Activated naive CD4-positive, alpha-beta T cell (primary cell): ENCODE measurements at places on chromosomes 7 and 10.
A peak's percentile ranks its signal among the peaks of the same experiment; 100 is the strongest.

DNA sequence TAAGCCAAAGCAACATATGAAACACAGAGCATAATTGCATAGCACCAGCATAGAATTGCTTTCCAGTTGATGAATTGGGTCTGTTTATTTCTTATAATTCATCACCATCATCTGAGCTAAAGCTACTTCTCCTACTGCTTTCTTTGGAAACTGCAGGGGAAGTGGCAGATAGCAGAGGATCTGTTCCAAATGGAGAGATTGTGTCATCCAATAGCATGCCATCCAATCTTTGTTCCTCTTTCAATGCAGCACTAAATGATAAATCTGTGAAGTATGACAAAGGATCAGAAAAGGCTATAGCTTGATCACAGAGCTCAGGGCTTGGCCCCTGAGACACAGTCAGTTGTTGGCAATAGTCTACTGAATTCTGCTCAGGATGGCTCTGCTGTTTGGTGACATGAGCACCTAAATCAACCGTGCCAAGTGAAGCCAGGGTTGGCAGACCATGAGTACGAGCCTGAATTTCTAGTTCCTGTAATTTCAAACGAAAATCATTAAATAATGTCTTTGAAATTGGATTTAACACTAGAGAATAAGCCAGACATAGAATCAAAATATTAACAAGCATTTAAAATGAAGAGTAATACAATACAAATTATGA is 90.0 kb downstream of the TFEC start:
- no peak for DNase-seq

DNA sequence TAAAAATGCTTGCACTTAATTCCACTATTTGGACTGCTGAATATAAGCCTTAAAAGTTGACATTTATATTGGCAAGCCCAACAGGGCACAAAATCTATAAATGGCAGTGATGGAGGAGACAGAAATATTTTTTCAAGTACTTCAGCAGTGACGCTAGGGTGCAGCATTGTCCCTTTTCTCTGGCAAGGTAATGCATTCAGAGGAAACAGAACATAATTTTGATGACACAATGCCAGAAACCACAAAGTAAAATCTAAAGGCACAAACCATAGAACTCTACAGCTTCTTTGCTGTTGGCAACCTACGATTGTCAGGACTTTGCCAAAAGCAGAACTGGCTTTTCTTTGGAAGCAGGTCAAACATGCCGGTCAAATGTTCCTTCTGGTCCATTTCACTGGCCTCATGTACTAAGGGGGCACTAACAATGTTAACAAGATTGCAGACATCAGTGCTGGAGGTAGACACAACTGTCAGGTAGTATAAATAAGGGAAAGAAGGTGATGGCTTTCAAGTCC is 30.9 kb upstream of the FAM133B start:
- peak; percentile 36 for DNase-seq

- no peak for DNase-seq
These were observed 10.2 kb upstream of the MACC1 start for GRCh38 chr7:20227291-20227795.

GRCh38 chr10:677750-678661 is 11.5 kb downstream of the DIP2C start:
- no peak for DNase-seq

DNA sequence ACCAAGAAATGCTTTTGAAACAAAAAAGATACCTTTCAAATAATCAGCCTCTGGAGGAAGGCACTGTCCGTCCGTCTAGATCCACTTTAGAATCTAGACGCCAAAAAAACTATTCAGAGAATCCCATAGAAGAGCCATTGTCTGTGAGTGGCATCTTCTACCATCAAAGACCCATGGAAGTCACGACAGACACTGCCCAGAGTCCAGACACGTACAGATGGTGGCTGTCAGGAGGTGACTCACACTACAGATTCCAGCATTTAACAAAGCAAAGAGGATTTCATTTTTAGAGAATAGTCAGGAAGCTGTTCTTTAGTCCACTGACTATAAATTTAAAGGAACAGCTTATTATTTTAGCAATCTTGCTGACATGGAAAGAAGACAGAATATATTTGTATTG is 11.7 kb downstream of the C1QL3 start:
- no peak for DNase-seq

DNA sequence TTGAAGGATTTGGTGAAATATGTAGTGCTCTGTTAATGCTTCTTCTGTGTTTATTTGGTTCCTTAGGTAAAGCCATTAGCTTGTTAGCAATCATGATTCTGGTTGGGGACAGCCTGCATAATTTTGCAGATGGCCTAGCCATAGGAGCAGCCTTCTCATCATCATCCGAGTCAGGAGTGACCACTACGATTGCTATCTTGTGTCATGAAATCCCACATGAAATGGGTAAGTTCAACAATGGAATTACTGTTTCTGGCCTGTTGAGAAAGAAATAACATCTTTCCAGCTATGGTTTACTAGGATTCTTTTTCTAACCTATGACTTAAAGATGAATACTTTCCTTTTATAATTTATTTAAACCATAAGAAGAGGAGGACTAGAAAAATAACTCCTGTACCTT is 48.9 kb downstream of the SLC39A12 start:
- DNase-seq: no peak

- DNase-seq: no peak
These were observed 41.1 kb downstream of the CPVL start for GRCh38 chr7:29105191-29105590.

DNA sequence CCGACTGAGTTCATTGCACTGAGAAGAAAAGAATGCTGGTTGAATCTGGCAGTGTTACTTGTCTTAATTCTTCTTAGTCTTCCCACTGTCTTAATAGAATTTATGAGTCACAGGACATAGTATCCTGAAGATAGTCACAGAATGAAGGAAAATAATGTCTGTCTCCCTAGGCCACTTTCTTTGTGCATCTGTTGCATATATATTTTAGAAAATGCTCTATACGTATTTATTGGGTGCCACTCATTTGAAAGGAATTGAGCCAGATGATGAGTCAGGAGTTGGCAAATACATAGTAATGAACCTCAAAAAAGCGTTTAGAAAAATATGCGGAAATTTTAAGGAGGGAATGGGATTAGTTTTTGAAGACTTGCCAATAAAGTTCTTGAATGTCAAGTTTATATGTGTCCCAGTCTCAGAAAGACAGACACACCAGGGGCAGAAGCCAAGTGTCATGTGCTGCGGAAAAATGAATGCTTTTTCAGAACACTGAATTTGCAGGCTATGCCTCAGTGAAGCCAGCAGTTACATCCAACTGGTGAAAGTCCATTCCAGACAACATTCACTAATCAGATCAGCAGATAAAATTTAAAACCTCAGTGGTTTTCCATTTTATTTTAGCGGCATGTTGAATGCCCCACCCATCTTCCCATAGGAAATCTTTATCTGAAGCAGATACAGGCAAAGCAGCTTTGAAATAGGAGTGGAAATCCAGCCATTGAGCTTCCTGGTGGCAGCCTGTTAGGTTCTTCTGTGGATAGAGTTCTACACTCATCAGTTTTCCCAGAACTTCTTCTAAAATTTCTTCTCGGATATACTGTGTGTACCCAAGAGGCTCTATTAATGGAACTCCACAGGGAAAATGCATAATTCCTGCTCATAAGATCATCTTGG is 308.4 kb downstream of the BICC1 start:
- no peak for DNase-seq

- no peak for DNase-seq
These were observed 76.7 kb downstream of the SFMBT2 start for GRCh38 chr10:7333961-7334641.

DNA sequence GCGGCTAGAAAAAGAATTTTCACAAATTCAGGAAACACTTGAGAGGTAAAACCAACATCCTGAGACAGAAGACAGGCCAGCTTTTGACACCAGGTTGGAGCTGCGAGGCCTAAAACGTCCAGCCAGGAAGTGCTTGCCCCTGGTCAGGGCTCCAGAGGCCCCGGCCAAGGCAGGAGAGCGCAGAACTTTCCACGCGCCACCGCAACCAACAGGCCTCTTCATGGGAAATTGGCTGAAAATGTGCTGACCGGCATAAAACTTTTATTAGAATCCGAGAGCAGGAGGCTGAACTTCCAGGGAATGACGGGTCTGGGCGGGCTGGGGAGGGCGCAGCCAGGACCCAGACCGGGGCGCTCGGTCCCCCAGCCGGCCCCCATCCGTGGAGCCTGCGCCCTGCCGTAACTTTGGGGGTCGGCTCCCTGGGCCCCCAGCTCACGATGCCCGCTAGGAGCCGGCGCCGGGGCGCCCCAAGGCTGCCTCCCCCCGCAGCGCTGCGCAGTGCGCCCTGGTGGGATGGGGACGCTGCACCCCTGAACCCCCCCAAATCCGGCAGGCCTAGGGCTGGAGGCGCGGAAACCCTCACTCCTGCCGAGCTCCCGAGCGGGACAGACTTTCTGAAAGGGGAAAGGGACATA is 414.0 kb upstream of the MKI67 start:
- DNase-seq: no peak

- DNase-seq: no peak
These were observed 305.4 kb upstream of the PODXL start for GRCh38 chr7:131861620-131862346.

DNA sequence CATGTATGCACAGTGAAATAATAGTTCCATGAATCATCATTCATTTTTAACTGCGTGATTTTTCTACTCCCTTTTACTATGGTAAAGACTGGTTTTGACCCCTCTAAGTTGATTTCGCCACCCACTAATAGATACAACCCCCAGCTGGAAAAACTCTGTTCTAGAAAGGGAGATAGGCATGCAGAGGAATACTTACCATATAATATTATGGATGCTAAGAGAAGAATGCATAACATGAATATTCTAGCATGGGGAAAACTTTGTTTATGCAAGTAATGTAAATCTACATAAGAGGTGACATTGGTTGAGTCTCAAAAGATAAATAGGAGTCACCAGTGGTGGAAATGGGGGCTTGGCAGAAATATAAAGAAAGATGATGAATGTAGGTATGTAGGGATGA is 97.3 kb upstream of the MBL2 start:
- DNase-seq: no peak

DNA sequence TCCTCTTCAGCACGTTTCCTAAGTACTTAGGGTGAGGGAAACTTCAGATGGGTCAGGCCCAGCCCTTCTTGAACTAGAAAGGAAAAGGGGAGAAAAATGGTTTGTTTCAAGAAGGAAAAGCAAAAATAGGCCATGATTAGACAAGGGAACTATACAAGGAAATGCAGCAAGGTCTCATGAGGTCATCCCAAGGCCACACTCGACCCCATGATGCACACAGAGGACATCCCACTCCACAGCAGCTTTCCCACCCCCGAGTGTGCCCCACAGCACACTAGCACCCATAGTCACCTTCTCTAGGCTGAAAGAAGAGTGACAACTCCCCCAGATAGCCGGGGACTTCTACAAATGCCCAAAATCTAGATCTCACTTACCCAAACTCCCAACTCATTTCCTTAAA is 173.4 kb downstream of the FAM107B start:
- DNase-seq: no peak

- no peak for DNase-seq
These were observed 292.6 kb upstream of the MGMT start for GRCh38 chr10:129174232-129175014.

DNA sequence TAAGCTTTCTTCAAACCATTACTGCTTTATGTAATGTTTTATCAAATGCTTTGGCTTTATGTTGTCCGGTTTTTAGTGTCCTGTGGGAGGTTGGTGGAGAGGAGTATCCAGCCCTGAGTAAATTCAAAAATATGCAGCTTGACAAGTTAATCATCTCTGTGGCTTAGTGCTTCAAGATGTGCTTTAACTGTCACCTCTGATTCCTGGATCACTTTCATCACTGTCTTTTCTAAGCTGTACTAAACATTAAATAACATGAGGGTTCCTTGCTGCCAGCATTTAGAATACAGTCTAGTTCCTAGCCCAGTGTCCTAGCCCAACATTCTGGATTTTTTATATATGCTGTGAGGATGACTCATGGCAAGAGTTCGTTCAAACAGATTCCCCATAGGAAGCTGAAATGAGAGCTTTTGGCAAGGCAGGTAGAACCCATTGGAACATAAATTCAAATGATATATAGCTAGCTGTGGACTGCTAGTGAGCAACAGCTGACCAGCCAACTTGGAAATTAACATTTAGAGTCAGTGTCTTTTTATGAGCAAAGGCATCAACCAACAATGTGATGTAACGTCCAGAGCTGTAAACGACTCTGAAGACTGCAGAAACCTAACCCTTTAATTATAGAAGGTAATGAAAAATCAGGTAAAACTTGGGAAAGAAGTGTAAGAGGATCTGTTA is 80.6 kb upstream of the OIT3 start:
- DNase-seq: no peak

GRCh38 chr7:73704640-73705550 is 14.6 kb downstream of the STX1A start:
- no peak for DNase-seq

GRCh38 chr10:55989188-55989587 is 371.9 kb downstream of the ZWINT start:
- no peak for DNase-seq

DNA sequence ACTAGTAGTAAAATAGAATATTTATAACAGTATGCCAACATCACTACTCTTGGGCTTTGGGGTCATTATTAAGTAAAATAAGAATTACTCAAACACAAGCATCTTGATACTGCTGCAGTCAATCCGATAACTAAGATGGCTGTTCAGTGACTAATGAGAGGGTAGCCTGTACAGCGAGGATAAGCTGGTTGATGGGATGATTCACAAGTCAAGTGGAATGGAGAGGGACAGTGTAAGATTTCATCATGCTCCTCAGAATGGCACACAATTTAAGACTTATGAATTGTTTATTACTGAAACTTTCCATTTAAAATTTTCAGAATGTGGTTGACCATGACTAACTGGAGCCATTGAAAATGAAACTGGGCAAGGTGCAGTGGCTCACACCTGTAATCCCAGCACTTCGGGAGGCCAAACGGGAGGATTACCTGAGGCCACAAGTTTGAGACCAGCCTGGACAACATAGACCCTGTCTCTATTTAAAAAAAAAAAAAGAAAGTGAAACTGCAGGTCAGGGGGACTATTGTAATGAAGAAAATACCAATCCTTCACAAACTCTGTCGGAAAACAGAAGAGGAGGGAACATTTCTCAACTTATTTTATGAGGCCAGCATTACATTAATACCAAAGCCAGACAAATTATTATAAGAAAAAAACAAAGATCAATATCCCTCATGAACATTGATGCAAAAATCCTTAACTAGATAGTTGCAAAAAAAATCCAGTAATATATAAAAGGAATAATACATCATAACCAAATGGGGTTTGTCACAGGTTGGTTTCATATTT is 11.2 kb downstream of the AVL9 start:
- DNase-seq: no peak

DNA sequence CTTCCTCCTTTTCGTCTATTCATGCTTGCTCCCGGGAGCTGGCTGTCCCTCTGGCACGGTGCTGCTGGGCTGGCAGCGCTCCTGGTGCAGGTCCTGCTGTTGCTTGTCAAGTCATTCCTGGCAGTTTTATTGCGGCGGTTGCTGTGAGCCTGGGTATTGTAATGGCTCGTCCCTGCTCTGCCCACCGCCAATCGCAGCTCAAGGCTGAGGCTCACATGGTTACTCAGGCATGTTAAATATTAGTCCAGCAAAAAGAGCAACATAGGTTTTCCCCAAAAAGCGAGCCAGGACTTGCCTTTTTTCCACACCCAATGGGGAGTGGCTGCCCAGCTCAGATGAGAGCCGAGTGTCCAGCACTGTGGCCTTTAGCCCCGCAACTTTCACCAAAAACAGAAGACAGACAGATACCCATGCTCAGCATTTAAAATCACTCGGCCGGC is 492.9 kb upstream of the FOXK1 start:
- DNase-seq: no peak
